ENCODE measurements at places on chromosomes 2 and 18. TPM values are rescaled to one million over a fixed set of nuclear protein-coding genes. Genes with fewer than 3 reads are reported as not detected.

DNA sequence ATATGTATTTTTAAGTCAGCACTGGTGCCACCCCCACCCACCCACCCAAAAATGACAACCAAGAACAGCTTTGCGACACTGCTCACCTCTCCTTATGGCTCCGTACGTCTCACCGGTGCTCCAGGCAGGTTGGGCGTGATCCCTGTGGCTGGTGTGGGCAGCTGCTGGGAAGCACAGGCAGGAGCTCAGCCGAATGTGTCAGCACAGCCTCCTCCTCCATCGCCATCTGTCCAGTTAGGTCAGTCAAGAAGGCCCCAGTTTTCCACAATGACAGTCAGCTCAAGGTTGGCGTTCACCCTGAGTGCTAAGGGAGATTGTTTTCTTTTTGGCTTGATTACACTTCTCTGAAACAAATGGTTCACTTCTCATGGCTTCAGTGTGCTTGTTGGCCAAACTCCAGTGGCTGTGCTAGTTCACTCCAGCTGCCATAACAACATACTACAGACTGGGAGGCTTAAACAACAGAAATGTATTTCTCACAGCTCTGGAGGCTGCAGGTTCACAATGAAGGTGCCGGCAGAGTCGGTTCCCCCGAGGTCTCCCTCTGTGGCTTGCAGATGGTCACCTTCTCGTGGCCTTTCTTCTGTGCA, 30.2 kb downstream of the AMER3 start:
- no peak overlapping the region for H3K27ac ChIP-seq
- H3K36me3 ChIP-seq, result no peaks in the 10 kb centered on the region
- H3K4me3 ChIP-seq, result no peak overlapping the region
- no peaks in the 10 kb centered on the region for H3K4me1 ChIP-seq

DNA sequence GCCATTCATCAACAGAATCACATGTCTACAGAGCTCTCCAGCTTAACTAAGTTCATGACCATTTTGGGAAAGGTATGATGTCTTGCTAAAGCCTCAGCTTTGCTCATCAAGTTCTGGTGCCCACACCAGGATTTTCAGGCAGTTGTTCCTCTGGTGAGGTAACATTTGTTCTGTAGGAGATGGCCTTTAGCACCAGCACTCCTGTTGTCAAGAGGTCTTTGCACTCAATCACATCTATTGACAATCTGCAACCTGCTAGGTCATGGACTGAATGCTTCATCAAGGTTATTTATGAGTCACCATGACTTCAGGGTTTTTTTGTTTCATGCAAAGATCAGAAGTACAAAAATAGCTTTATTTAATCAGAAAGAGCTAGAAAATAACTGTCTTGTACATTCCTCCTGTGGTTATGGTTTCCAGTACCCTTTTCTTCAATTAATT, 36.6 kb upstream of the VIT start:
- peaks cover 4% of the 10 kb centered on the region for H3K4me1 ChIP-seq
- H3K4me3 ChIP-seq, result no peak overlapping the region
- H3K27ac ChIP-seq, result no peak overlapping the region
- no peaks in the 10 kb centered on the region for H3K36me3 ChIP-seq
- no peaks in the 10 kb centered on the region for H3K27me3 ChIP-seq

DNA sequence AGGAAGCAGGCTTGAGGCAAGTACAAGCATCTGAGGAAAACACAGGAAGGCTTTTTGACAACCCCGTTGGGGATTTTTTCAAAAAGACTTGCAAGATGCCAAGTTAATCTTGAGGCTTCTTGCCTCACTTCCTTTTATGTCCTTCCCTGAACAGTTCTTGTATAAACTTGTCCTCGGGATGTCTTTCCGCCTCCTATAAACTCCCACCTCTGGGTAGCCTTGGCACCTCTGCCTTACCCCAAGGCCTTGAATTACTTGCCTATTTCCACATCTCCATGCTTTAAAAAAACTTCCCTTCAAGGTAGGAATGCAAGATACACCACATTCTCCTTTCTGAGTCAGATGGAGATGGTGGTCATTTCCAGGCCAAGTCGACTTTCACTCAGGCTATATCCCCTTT, 106.4 kb upstream of the RBBP8 start:
- no peak overlapping the region for H3K4me3 ChIP-seq
- H3K27me3 ChIP-seq, result no peaks in the 10 kb centered on the region
- no peaks in the 10 kb centered on the region for H3K4me1 ChIP-seq
- no peaks in the 10 kb centered on the region for H3K36me3 ChIP-seq

Gene TEX44
- total RNA-seq, result not detected

- no peaks in the 10 kb centered on the region for H3K27me3 ChIP-seq
- no peaks in the 10 kb centered on the region for H3K36me3 ChIP-seq
- DNase-seq, result no peak
- peaks cover 10% of the 10 kb centered on the region for H3K4me1 ChIP-seq
- no peak overlapping the region for H3K4me3 ChIP-seq
Observed at GRCh38 chr2:222797261-222797660, 63.6 kb upstream of the ACSL3 start.

DNA sequence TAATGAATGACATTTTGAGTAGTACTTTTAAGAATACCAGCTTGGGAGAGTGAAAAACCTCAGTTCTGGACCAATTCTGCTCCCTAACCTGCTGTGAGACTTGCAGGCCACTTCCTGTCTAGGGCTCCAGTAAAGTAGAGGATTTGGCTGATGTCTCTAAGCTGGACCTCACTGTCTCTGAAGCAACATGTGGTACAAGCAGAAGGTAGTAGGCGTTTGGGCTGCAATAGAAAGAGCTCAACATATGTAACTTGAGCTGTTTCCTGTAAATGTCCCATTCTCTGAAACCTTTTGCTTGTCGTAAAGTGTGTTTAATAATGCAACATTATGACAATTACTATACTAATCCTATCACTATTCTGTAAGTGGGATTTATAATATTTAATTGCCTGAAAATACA, 213.1 kb downstream of the MYO3B start:
- H3K4me1 ChIP-seq, result peaks cover 17% of the 10 kb centered on the region
- no peaks in the 10 kb centered on the region for H3K27me3 ChIP-seq
- DNase-seq, result no peak
- H3K4me3 ChIP-seq, result no peak overlapping the region
- H3K36me3 ChIP-seq, result no peaks in the 10 kb centered on the region

Gene KIAA2012
- 0.16 TPM for total RNA-seq

DNA sequence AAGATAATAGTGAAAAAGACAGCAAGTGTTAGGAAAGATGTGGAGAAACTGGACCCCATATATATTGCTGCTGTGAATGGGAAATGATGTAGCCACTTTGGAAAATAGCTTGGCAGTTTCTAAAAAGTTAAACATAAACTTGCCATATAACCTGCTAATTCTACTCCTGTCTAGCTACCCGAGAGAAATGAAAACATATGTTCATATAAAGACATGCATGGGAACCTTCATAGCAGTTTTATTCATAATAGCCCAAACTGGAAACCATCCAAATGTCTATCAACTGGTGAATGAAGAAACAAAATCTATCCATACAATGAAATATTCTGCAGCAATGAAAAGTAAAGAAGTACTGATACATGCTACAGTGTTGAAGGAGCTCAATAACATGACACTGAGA, 50.4 kb upstream of the NABP1 start:
- H3K27ac ChIP-seq, result no peak overlapping the region
- no peaks in the 10 kb centered on the region for H3K4me1 ChIP-seq
- H3K4me3 ChIP-seq, result no peak overlapping the region
- no peaks in the 10 kb centered on the region for H3K27me3 ChIP-seq

GRCh38 chr2:28082131-28082530, 191.6 kb downstream of the BABAM2 start:
- peaks cover 44% of the 10 kb centered on the region for H3K4me1 ChIP-seq
- no peaks in the 10 kb centered on the region for H3K36me3 ChIP-seq
- DNase-seq, result no peak
- no peak overlapping the region for H3K4me3 ChIP-seq

DNA sequence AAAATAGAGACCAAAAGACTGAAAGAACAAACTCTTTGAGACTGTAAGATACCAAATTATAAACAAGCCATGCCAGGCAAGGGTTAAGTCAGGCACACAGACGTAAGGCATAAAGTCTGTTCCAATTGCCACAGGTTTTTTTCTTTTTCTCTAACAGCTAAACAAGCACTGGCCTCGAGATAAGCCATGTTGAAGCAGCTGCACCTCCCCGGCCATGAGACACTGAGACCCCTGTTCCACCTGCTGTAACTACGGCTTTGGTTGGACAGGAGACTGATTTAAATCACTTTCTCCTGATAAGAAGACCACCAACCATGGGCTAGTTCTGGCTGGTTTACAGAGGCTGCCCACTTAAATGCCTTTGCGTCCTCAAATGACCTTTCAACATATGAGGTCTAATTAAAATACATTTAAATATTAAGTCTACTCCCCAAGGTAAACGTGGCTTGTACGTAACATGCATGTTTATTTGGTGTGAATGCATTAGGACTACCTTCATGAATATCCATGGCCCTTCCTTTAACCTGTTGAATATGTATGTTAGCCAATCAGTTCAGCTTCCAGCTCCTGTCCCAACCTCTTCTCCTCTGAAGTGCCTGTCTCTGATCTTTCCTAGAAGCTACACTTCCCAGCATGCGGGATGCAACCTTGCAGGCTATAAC, 117.2 kb downstream of the CMPK2 start:
- H3K36me3 ChIP-seq, result no peaks in the 10 kb centered on the region
- H3K4me3 ChIP-seq, result no peak overlapping the region
- no peaks in the 10 kb centered on the region for H3K27me3 ChIP-seq
- no peaks in the 10 kb centered on the region for H3K4me1 ChIP-seq
- no peak overlapping the region for H3K27ac ChIP-seq

- H3K4me3 ChIP-seq, result no peak overlapping the region
- H3K27ac ChIP-seq, result peak overlapping the region; percentile 85
- no peak for DNase-seq
- H3K4me1 ChIP-seq, result peaks cover 93% of the 10 kb centered on the region
Observed at GRCh38 chr18:8763611-8764010, 58.3 kb downstream of the MTCL1 start.

DNA sequence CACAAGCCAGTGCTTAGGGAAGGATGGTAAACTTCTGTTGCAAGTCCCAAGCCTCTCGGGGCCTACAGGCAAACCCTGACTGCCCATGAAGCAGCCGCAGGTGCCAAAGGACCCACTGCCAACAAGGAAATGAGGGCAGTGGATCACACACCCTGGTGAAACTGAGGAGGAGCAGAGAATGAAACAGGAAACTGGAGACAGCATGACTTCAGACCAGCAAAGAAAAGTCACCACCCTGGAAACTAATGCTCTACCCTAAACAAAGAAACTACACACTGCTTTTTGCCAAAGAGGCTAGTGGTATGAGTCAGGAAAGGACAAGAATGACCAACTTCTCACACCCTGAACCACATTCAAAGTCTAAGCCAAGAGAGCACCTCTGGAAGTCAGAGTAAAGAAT, 97.2 kb downstream of the MYO5B start:
- DNase-seq, result no peak
- no peaks in the 10 kb centered on the region for H3K27me3 ChIP-seq
- H3K36me3 ChIP-seq, result no peaks in the 10 kb centered on the region
- H3K4me3 ChIP-seq, result no peak overlapping the region

DNA sequence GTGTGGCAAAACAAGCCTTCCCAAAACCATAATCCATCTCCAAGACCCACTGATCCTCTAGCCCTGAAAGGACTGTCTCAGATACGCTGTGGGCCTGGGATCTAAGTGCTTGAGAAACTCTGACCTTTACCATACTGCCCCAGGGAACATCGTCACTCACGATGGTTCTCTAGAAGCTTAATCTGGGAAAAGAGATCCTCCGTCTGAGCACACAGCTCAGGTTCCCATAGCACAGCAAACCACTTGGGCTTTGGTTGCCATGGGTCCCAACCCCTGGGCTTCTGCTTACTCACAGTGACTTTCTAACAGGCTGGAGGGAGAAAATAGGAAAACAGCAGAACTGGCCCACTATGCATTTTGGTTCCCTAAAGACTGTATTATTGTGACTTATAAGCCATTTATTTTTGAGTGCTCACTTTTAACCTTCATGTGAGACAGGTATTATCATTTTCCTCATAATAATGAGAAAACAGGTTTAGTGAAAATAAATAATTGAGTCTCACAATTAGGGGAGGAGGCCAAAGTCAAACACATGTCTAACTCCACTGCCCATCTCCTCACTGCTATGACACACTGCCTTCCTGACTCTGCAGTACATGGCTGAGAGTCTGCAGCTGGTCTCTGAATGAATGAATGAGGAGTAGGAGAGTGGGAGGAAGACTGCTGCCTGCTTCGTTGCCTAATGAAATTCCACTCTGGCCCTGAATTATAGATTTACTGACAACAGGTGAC, 46.7 kb downstream of the REEP1 start:
- peaks cover 31% of the 10 kb centered on the region for H3K4me1 ChIP-seq
- H3K36me3 ChIP-seq, result no peaks in the 10 kb centered on the region
- H3K4me3 ChIP-seq, result no peak overlapping the region
- DNase-seq, result no peak

- no peaks in the 10 kb centered on the region for H3K27me3 ChIP-seq
- no peak overlapping the region for H3K27ac ChIP-seq
- no peak for DNase-seq
- H3K4me3 ChIP-seq, result no peak overlapping the region
Observed at GRCh38 chr2:18346874-18347273, 213.6 kb downstream of the RDH14 start.

DNA sequence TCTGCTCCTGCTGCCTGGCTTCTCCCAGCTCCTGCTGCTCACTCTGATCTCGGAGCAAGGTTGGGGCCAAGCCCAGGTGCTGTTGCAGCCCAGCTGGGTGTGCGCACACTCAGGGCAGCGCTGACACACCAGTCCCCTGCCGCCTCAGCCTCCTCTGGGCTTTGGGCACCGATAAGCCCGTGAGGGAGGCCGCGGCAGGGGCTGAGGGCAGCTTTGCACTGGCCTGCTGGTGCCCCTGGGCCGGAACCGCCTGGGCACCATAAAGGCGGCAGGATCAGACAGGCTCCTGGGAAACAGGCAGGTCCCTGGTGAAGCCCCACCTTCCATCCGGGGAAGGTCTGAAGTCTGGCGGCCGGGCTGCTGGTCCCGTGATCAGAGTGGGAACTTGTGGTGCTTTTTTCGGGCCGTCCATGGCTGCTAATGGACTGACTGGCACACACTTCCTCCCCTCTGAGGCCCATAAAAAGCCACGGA, 14.1 kb upstream of the EML6 start:
- H3K36me3 ChIP-seq, result no peaks in the 10 kb centered on the region
- peaks cover 11% of the 10 kb centered on the region for H3K4me1 ChIP-seq
- H3K27ac ChIP-seq, result no peak overlapping the region
- H3K27me3 ChIP-seq, result no peaks in the 10 kb centered on the region
- DNase-seq, result no peak

Gene ITPRIPL1
- 0.36 TPM for total RNA-seq

DNA sequence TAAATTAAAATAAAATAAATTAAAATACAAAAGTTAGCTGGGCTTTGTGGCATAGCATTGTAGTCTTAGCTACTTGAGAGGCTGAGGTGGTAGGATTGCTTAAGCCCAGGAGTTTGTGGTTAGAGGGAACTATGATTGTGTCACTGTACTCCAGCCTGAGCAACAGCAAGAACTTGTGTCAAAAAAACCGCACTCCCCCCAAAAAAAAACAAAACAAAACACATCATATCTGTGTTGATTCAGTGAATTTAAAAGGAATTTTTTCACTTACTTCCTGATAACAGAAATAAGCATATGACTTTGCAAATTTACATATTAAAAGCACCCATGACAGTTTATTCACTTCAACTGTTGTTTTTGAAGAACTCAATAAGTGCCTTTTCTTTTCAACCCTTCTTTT, 68.1 kb upstream of the PELI1 start:
- no peak overlapping the region for H3K4me3 ChIP-seq
- H3K27me3 ChIP-seq, result no peaks in the 10 kb centered on the region
- H3K36me3 ChIP-seq, result no peaks in the 10 kb centered on the region
- H3K4me1 ChIP-seq, result peaks cover 15% of the 10 kb centered on the region
